HFFc6 (cell line): ENCODE measurements at places on chromosomes 1 and 21. TPM values are rescaled to one million over a fixed set of nuclear protein-coding genes. Genes with fewer than 3 reads are reported as not detected.

The AMY1A gene
- not detected in 3 replicates for total RNA-seq

GRCh38 chr1:87130438-87130837, 198.2 kb upstream of the LMO4 start:
- H3K4me3 ChIP-seq: no peak overlapping the region
- H3K27me3 ChIP-seq: peaks cover 12% of the 10 kb centered on the region
- H3K4me1 ChIP-seq: peaks cover 17% of the 10 kb centered on the region
- DNase-seq: no peak

- no peak overlapping the region for H3K27ac ChIP-seq
- no peaks in the 10 kb centered on the region for H3K27me3 ChIP-seq
- DNase-seq: no peak
- peaks cover 8% of the 10 kb centered on the region; the same call in 1 of the 2 replicates for H3K36me3 ChIP-seq
These were observed 61.6 kb upstream of the PRDX6 start for GRCh38 chr1:173415490-173415889.

- H3K4me1 ChIP-seq: no peaks in the 10 kb centered on the region
- H3K27me3 ChIP-seq: peaks cover 5% of the 10 kb centered on the region; the same call in 1 of the 2 replicates
- H3K27ac ChIP-seq: no peak overlapping the region
- H3K36me3 ChIP-seq: no peaks in the 10 kb centered on the region; the same call in 1 of the 2 replicates
- no peak for DNase-seq
These were observed 12.3 kb upstream of the CTNNBIP1 start for GRCh38 chr1:9922342-9922741.

GRCh38 chr1:53792806-53793205, 45.3 kb downstream of the NDC1 start:
- no peak for DNase-seq
- H3K27me3 ChIP-seq: no peaks in the 10 kb centered on the region
- H3K36me3 ChIP-seq: peaks cover 22% of the 10 kb centered on the region

DNA sequence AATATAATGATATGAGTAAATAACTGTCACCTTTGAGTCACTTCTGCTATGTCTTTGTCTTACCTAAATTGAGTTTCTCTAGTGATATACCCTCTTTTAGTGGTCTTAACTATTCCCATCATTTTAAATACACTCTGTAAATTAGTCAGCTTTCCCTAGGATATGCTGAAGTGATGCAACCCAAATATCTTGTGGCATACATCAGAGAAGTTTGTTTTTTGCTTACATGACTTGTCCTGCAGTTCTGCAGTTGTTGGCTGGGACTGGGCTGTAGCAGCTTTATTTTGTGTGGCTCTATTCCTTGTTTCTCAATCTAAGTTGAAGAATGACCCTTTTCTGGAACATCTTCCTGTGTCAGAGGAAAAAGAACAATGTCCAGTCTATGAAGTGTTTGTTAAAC, 76.4 kb downstream of the TTC3 start:
- H3K4me3 ChIP-seq: peak overlapping the region; percentile 14; the same call in 1 of the 2 replicates
- peak overlapping the region; percentile 50 for H3K27ac ChIP-seq
- peaks cover 47% of the 10 kb centered on the region for H3K36me3 ChIP-seq
- no peaks in the 10 kb centered on the region for H3K27me3 ChIP-seq
- DNase-seq: peak; percentile 71
- H3K4me1 ChIP-seq: peaks cover 64% of the 10 kb centered on the region

DNA sequence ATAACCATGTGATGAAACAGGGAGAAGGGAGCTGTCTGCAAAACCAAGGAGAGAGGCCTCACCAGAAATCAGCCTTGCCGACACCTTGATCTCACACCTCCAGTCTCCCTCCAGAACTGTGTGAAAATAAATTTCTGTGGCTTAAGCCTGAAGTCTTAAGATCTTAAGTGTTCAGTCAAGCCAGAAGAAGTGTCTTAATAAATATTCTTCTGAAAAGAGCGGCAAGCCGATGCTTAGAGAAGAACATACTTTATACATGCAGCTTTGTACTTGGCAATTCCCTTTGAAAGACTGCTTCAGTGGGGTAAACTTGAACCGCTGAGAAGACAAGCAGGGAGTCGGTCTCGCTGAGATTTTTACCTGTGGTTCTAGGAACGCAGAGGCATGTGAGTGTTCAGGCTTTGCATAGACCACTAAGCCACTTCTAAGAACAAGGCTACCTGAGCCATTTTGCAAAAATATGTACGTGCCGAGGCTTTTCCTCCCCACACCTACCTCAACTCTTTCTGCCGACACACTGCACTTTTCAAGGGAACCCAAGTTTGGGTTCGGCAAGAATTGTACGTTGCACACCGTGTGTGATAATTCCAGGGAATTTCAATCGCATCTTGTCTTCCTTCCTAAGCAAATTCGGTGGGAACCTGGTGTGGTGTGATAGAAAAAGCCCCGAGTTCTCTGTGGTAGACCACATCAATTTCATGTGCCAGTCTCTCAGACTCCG, 3.4 kb downstream of the RUNX1 start:
- H3K4me1 ChIP-seq: peaks cover 85% of the 10 kb centered on the region
- no peaks in the 10 kb centered on the region for H3K27me3 ChIP-seq
- peak overlapping the region; percentile 89 for H3K4me3 ChIP-seq
- peaks cover 45% of the 10 kb centered on the region for H3K36me3 ChIP-seq

- peaks cover 8% of the 10 kb centered on the region for H3K4me1 ChIP-seq
- no peak overlapping the region for H3K4me3 ChIP-seq
- no peak overlapping the region for H3K27ac ChIP-seq
- no peak for DNase-seq
- H3K36me3 ChIP-seq: no peaks in the 10 kb centered on the region
These were observed 45.2 kb upstream of the DMBX1 start for GRCh38 chr1:46444466-46444865.
